ENCODE measurements at places on chromosomes 16 and 17. TPM values are rescaled to one million over a fixed set of nuclear protein-coding genes. Genes with fewer than 3 reads are reported as not detected.

- DNase-seq = peak; percentile 78
Measured at GRCh38 chr17:35244341-35245195, 1.7 kb downstream of the SLFN5 start.

GRCh38 chr17:34379868-34380267 is 16.8 kb upstream of the CCL1 start:
- no peak for DNase-seq

DNA sequence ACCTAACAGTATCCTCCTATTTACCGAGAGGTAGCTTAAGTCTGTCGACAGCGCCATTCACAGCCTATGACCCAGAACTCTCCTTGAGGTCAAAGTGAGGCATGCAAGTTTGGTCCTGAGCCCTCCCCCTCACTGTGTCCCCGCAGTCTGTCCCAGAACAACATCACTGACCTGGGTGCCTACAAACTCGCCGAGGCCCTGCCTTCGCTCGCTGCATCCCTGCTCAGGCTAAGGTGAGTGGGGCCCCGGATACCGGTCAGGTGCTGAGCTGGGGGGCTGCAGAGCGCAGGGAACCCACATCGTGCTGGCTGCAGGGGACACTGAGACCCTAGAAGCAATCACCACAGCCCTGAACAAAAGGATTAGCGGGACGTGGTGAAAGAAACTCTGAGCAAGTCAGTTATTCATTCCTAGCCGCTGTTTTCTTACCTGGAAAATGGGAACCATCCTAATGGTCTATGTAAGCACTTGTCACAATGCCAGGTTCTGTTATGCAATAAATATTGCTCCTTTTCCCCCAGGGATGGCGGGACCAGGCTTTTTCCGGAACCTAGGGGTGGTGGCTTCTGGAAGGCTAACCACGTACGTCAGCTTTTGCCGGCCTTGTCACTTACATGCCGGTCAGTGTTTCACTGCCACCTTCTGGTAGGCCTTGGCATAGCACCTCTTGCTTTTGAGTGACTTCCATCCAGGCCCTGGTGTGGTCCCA is 23.8 kb downstream of the DEXI start:
- DNase-seq = peak; percentile 95

The TMEM204 gene
- total RNA-seq = 32.8 TPM

DNA sequence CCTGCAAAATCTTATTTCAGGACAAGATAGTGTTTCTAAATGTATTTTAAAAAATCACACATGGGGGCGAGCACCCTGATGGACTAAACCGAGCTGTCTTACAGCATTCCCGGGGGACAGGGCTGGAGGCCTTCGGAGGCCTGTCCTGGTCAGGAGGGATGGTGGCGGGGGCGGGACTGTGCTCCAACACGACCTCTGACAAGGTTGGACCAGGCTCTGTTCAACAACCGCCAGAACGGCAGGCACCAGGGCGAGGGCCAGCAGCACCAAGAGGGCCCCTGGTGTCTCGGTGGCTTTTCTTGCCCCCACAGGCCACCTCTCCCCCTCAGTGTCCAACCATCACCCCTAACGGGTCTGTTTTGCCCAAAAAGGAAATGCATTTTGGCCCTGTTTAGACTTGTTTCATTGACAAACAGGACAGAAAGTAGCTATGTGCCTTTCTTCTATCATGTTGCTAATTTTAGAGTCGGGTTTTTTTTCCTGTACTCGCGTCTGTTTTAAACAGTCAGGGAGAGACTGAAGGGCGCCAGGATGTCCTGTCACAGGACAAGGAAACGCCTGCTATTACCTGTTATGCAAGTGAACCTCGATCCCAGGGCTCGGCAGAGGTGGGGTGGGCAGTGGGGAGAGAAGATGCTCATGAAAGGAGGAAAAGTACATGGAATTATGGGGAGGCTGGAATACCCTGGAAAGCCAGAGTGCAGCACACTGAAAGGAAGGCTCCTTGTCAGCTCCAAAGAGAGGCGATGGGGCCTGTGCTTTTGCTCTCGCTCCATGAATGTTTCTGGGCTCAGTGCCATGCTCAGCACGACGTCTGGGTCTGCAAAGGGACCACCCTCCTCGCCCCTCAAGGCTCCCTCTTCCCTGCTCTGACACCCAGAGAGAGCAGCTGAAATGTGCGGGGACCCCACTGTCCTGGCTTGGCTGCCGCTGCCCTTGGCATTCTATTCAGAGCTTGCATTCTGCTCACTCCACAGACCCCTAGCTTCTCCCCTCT is 11.9 kb downstream of the TMEM204 start:
- peak; percentile 72 for DNase-seq

The P2RX1 gene
- 44.3 TPM for total RNA-seq

The SRSF1 gene
- 205 TPM for total RNA-seq

DNA sequence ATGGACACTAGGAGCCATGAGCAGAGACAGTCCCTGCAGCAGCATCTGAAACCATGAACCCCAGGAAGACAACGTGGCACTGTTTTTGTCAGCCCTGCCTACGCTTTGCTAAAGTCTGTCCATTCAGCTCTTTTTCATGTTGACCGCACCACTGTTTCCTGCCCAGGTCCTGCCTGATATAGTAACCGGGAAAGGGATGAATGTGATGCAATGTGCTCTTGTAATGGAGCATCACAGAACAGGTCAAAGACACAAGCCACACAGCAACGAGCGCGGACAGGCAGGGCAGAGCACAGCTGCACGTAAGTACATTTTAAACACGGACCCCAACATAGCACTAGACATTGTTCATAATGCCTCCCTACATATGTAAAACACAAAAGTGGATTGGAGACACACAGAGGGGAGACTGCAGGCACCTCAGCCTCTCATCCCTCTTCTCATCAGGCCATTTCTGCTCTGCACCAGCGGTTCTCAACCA is 16.9 kb upstream of the TNFRSF13B start:
- no peak for DNase-seq

DNA sequence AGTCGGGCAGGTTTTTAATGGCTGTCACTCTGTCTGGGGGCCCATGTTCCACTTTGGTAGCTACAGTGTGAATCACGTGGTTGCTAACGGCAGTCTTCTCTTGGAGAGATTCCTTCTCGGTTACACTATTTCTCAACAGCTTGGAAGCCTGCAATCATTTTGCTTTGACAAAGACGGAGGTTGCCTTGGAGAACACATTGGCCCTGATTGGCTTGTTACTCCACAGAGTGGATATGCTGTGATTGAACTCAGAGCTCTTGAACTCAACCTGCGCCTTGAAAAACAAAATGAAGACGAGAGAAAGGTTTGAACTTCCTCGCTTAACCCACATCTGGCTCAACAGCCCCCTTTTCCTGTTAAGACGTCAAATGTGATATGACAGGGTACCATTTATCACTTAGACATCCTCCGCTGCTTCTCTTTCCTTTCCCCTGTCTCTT is 218.9 kb downstream of the MAF start:
- no peak for DNase-seq

DNA sequence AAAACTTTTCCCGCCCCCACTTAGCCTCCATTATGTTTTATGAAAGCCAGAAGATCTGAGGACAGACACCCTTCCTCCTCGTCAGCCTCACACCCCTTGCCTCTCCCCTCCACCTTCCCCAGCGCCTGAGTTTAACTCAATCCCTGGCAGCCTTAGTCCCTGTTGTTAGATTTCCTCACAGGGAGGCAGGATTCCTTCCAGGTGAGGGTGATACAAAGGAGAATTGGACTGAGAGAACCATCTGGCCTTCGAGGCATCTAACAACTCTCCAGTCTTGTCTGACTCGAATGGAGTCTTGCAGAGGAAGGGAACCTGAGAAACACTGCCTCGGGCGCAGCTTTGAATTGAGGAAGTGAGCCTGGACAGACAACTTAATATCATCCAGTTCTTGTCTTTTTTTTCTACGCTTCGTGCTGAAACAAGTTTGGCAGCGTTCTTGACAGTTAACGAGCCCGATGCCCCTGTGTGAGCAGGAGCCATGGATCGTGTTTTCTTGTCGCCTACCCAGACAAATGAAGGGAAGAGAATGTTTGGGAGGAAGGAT is 1.3 kb upstream of the ZNF768 start:
- peak; percentile 70 for DNase-seq
